ENCODE measurements at places on chromosomes 2 and 18.

- no peak for DNase-seq
These were observed 8.4 kb downstream of the DHRS9 start for GRCh38 chr2:169077674-169078240.

DNA sequence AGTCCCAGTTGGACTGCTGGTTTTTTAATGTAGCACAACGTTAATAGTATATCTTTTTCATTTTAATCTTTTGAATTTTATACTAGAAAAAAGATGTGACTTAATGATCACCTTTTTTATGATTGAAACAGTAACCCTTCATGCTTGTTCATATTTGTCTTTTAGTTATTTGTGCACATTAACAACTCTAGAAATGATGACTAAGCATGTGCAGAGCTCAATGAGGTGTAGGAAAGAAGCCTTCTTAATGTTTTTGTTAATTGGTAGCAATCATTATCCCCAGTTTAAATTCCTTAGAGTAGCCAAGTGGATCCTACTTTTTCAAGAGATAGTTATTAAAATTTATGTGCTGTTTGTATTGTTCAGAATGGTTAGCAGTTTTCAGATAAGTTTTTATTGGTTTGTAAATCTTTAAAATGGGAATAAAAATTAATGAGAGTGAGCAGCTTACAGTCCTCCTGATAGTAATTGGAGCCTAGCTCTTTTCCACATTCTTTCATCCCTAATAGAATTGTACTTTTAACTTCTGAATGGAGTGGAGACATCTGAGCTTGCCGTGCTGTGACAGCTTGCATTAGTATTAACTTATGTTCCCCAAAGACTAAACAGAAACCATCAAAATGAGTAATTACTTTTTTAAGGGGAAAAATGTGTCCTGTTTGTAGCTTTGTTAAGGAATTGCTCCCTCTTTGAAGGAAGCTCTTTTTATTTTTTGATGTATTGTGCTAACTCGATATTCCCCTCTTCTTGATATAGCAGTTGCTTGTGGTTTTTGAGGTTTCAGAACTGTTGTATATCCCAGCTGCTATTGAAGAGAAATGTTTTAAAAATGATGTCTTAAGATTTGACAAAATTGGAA lies 17.3 kb downstream of the PIK3C3 start:
- no peak for DNase-seq

GRCh38 chr18:54983041-54983686 lies 23.9 kb upstream of the CCDC68 start:
- no peak for DNase-seq

DNA sequence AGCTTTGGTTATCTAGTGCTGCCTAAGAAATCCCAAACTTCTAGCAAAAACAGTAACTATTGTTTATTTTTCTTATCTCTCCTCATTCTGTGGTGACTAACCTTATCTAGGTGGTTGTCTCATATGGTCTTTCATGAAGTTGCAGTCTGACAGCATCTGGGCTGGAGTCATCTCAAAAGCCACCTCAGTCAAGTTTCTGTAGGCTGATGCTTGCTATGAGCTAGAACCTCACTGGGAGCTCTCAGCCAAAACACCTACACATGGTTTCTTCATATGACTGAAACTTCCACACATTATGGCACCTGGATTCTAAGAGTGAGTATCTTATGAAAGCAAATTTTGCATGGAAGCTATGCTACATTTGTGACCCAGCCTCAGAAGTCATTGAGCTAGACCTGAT lies 596.4 kb upstream of the VRK2 start:
- DNase-seq, result no peak

- DNase-seq, result no peak
These were observed 18.7 kb downstream of the HNRNPA3 start for GRCh38 chr2:177231270-177231669.

Data from stimulated activated CD4-positive, alpha-beta T cell treated with anti-CD3 and anti-CD28 coated beads, Interleukin-4, amount 100 ng/mL, for 1 hour (primary cell).